ENCODE measurements at places on chromosomes 6 and 20.

- DNase-seq: no peak
These were observed 43.7 kb downstream of the FRK start for GRCh38 chr6:116016846-116017545.

DNA sequence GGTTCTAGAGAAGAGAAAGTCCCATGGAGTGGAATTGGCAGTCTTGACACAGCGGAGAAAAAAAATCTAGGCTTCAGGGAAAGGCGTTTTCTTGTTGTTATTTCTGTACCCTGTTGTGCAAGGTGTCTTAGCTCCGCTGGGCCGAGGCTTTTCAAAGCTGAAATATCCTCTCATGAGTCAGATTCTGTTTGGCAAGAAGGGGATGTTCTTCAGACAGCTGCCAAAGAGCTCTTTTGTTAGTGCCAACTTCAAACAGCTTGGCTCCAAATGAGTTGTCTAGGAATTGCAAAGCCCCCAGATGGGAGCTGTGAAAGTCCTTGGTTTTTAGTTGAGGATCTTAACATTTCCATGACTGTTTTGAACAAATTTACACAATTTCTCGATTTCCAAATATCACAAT is 45.6 kb downstream of the LRRN4 start:
- DNase-seq: no peak

DNA sequence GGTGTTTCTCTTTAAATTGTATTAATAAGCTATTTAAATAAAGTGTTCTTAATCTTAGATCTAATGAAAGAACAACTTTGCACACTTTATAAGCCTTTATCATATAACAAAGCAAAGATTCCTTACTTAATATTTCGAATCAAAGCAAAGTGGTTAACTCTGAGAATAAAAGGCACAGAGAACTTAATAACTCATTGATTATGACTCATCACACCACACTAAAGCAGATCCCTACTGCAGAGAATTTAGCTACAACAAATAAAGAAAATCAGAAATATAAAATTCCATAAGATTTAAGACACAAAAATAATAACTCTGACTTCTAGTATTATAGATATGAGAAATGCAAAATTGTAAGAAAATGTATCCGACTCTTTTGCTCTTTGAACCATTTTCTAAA is 135.6 kb upstream of the RUNX2 start:
- no peak for DNase-seq

DNA sequence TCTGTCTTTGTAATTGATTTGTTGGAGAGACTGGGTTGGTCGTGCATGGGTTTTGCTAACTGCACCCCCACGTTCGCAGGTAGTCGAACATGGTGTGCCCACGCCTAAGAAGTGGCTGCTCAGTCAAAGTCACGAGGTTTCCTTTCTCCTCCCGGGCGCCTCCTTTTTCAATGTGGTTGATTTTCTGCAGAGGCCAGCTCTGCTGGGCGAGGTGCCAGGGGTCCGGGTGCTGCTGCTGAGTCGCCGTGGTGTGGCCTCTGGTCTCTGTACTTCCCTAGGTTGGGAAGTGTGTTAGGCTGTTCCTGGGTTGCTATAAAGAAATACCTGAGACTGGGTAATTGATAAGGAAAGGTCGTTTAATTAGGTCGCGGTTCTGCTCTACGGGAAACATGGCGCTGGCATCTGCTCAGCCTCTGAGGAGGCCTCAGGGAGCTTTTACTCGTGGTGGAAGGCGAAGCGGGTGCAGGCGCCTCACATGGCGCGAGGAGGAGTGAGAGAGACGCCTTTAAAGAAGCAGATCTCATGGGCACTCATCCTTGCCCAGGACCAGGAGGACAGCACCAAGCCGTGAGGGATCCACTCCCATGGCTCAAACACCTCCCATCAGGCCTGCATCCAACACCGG is 14.1 kb downstream of the OSBPL2 start:
- DNase-seq: no peak

DNA sequence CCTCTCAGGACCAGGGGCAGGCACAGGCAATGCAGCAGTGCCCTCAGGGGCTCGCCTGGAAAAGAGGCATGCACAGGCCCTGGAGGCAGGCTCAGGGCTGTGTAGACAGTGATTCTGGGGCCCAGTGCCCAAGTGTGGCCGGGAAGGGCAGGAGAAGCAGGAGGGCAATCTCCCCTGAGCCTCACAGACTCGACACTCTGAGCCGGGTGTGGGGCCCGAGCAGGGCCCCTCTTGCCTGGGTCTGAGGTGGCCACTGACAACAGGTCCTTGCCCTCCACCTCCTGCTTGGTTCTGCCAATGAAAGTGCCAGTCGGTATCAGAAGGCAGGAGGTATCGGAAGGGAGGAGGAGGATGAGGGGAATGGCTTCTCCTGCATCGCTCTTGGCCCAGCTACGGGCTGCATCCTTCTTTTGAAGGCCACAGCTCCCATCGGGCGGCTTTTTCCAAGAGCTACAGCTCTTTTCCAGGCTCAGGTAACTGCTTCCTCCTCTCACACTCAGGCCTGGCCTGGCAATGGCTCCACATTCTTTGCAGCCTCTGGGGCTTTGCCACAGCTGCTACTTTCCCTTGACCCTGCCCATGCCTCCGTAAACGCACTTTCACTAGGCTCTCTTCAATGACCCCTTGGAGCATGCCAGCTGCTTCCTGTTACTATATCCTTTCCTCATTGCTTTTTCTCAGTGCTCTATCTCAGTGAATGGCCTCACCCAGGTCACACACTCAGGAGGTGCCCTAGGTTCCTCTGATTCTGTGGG is 24.5 kb downstream of the GABRR2 start:
- no peak for DNase-seq

GRCh38 chr6:155171747-155172449 is 91.9 kb upstream of the CLDN20 start:
- DNase-seq: no peak

GRCh38 chr6:170034294-170034693 is 256.6 kb downstream of the DLL1 start:
- DNase-seq: no peak

GRCh38 chr20:17622851-17623508 is 53.1 kb downstream of the DSTN start:
- no peak for DNase-seq

- no peak for DNase-seq
These were observed 73.5 kb downstream of the PREX1 start for GRCh38 chr20:48754292-48754691.

DNA sequence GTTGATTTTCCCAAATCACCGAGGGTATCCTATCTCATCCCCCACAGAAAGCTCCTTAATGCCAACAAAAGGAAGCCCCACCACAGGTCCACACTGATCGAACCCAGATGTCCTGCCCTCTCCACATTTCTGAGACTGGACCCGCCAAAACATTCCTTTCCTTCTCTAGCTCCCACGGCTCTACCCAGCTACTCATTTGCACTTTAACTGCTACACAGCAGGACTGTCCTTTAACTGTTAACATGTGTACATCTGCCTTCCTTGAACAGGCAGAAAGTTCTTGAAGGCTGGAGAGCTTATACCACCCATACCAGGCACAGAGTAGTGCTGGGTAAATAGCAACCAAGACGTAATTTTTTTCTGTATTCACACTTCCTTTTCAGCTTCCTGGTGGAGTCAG is 68.6 kb downstream of the TRMT6 start:
- DNase-seq: no peak

- no peak for DNase-seq
These were observed 10.0 kb upstream of the UQCC2 start for GRCh38 chr6:33721508-33721907.

DNA sequence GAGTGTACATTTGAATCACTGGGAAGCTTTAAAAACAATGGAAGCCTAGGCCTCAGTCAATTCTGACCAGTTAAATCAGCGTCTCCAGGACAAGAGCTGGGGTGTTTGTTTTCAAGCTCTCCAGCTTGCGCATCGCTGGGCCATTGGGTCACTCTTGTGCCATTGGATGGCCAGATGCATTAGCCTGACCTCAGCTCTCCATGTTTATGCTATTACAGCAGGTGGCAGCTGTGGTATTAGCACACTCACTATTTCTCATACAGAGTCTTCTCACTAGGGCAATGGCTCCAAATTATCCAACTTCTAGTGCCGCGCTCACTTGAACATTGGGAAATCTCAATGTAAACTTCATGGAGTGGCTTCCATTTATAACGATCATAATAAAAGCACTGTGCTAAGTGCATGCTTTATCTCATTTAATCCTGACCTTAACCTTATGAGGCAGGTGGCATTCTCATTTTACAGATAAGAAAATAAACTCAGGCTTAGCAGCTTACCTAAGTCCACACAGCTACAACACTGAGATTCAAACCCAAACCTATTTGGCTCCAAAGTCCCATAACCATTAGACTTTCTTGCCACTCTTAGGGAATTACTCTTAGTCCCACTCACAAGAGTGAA is 108.8 kb downstream of the PPP1R14C start:
- no peak for DNase-seq

GRCh38 chr6:64553249-64553786 is 917.7 kb downstream of the PHF3 start:
- no peak for DNase-seq

- DNase-seq: no peak
These were observed 9.1 kb downstream of the BCL2L1 start for GRCh38 chr20:31713312-31714273.

- no peak for DNase-seq
These were observed 47.1 kb downstream of the SNAI1 start for GRCh38 chr20:50029697-50030461.

DNA sequence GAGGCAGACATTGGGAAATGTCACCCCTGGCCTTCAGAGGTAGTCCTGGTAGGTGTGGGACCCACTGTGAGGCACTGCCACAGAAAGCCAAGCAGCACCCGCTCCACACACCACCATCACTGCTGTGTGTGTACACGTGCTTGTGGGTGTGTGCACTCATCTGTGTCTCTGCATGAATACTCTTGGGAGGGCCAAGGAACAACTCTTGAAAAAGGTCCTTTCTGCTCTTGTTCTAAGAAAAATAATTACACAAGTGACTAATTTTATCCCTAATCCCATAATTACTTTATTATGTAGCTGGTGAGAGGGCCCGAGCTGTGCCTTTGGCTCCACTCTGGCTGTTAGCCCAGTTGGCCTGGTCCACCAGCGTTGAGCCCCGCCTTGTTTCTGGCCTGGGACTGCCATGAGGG is 21.7 kb upstream of the EPB41L1 start:
- DNase-seq: no peak

- no peak for DNase-seq
These were observed 1281.6 kb downstream of the HACE1 start for GRCh38 chr6:103578115-103578514.

- no peak for DNase-seq
These were observed 63.2 kb upstream of the BMP2 start for GRCh38 chr20:6704132-6704861.

- no peak for DNase-seq
These were observed 55.3 kb downstream of the RBM24 start for GRCh38 chr6:17336425-17336824.

GRCh38 chr6:116783852-116784251 is 18.3 kb upstream of the FAM162B start:
- DNase-seq: no peak

DNA sequence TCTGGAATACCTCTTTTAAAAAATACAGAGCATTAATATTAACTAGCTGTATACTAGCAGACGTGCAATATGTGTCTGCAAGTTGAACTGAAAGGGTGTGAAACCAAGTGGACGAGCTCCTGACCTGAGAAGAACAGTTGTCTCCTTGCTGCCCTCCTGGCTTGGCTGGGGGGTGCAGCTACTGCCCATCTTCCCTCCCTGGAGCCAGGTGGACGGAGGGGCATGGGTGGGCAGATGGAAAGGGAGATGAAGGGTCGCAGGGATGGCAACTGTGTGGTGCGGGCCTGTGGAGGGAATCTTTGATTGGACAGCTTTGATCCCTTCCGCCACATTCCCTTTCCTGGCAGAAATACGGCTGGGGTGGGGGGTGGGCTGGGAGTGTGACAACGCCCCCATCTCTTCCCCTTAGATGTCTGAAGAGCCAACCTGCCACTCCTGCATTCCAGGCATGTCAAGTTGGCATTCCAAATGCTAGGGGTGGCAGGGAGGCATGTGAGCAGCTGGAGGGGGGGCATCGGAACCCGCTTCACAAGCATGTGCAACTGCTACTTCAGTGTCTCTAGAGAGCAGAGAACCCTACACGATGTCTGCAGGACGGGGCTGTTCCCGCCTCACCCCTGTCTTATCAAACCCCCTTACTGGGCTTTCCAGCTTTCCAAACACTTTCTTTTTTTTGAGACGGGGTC is 37.3 kb downstream of the SRSF3 start:
- no peak for DNase-seq

GRCh38 chr6:7974938-7975763 is 64.6 kb upstream of the TXNDC5 start:
- DNase-seq: no peak

DNA sequence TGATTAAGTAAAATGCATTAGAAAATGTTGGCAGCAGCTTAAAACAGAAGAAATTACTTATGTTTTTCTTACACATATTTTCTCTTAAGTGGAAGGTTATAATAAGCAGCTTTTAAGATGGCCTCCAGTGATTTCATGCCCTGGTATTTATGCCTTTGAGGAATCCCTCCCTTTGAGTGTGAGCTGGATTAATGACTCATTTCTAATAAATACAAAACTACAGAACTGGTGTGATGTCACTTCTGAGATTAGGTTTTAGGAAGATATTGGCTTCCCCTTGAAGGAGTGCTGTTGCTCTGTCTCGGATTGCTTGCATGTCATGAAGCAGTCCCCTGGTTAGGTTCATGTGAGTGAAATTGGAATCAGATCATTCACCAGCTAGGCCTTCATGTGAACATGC is 143.2 kb upstream of the EPHA7 start:
- no peak for DNase-seq

- no peak for DNase-seq
These were observed 124.2 kb downstream of the LY86 start for GRCh38 chr6:6712449-6713403.

DNA sequence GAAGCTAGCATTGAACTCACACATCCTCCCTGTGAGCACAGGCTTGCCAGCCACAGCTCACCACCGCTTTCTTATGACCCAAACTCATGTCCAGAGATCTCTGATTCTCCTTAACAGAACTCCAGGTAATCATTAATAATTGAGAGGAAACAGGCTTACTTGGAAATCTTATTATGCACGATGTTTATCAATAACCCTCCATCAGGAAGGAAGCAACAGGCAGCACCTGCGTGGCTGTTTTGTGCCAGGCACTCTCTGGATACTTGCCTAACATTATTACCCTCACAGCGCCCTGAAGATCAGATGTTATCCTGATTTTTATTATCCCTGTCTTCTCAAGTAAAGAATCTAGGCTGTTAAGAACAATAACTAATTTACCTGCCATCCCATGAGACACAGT is 306.6 kb downstream of the PRKN start:
- DNase-seq: no peak

Measured in activated T-helper 1 cell treated with anti-CD3 and anti-CD28 coated beads, Interleukin-2, amount 50 U/mL, for 16 hours (primary cell).